WTC11 (cell line): ENCODE measurements at places on chromosomes 6 and 20.

DNA sequence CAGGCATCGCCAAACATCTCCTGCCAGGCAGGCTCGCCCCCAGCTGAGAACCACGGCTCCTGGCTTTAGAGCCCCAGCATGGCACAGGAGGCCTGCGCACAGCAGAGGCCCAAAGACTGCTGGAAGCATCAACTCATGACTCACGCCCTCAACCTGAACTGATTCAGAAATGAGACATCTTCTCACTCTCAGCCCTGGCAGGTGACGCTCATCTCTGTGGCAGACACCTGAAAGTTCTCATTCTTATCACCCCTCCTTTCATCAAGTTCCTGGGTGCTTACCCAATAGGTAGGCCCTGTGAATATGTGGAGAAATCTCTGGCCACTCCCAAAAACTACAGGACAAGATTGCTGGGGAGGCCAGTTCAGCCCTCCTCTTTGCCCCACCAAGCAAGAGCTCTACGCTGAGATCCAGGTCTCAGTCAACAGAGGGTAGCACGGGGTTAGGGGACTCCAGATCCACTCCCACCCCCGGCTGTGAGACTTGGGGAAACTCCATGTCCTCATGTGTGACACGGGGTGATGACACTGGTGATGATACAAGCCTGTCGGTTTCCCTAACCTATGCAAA, 11.3 kb downstream of the NFATC2 start:
- DNase-seq, result no peak

- peak; percentile 73 for DNase-seq
Measured at GRCh38 chr20:60262967-60263603, 304.9 kb downstream of the CDH26 start.

GRCh38 chr6:111603040-111603439, 2.6 kb downstream of the TRAF3IP2 start:
- DNase-seq, result no peak

GRCh38 chr6:131510591-131510990, 62.4 kb upstream of the ARG1 start:
- DNase-seq, result no peak
